ENCODE measurements at places on chromosomes 2 and 18. TPM values are rescaled to one million over a fixed set of nuclear protein-coding genes. Genes with fewer than 3 reads are reported as not detected.

DNA sequence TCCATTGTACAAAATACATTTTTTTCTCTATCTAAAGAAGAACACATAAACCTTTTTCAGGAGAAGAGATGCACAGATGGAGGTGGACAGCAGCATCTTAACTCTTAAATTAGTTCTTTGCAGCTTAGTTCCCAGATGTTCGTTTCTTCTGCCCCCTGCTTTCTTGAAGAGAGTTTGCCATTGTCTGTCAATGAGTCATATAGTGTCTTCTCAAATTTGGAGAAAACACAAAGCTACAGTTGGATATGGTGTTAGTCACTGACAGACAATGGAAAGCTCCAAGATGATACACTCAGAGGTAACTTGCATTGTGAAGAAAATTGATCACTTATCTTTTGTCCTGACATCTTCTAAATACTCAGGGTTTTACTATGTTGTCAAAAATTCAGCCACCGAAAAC is 48.8 kb upstream of the TMEFF2 start:
- peak; percentile 11 for DNase-seq

DNA sequence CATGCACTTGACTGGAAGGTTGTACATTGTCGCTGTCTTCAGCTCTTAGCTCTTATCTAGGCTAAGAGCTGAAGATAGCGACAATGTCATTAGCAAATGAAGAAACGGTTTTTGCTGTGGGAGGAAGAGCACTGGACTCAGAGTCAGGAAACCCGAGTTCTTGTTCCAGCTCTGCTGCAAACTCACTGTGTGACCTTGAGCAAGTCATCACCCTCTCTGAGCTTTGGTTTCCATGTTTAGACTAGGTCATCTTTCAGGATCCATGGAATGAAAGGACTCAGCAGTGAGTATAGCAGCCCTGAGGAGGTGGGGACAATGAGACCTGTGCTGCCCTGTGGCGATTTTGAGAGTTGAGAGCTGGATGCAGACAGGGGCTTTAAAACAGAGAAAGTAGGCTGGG is 85.3 kb downstream of the ASAP2 start:
- DNase-seq = no peak

DNA sequence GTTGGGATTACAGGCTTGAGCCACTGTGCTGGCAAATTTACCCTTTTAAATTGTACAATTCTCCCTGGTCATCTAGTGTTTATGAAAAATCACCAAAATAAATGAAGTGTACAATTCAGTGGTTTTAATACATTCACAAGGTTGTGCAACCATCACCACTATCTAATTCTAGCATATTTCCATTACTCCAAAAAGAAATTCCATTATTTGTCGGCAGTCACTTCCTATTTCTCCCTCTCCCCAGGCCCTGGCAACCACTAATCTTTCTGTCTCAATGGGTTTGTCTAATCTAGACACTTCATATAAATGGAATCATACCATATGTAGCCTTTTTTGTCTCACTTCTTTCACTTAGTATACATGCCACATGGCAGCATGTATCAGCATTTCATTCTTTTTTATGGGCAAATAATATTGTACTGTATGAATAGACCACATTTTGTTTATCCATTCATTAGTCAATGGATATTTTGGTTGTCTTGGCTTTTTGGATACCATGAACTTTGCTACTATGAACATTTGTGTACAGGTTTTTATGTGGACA is 12.6 kb upstream of the POLE4 start:
- DNase-seq = peak; percentile 56

DNA sequence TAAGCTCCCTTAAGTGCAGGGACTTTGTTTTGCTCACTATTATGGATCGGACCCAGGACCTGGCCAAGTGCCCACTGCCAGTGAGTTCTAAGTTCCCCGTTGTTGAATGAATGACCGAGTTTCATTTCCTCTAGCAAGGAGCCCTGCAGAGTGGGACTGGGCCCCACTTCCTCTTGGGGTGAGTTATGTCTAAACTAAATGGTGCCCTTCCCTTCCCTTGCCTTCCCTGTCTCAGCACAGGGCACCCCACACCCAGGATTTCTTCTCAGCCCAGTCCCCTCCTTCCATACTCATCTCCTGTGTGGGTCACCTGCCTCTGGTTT is 195.3 kb upstream of the HS6ST1 start:
- no peak for DNase-seq

GRCh38 chr18:66393463-66393862 is 210.4 kb downstream of the CDH19 start:
- no peak for DNase-seq

DNA sequence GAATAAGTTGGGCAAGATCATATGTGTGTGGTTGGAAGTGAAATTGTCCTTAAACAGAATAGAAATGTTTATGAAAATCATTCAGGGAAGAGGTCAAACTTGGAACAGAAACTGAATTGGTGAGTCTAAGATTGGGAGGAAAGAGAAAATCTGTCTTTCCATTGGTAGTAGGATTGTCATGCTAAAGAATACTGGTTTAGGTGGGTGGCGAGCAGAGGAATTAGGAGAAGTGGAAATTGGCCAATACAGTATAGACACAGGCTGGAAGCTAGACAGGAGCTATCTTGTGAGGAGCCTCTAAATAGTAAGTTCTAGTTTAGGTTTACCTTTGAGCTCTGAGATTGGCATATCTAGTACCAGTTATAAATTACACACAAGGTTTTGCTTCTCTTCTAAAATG is 80.9 kb upstream of the KYNU start:
- no peak for DNase-seq

GRCh38 chr2:229474125-229474524 is 203.0 kb upstream of the PID1 start:
- no peak for DNase-seq

- no peak for DNase-seq
These were observed 228.6 kb upstream of the PXDN start for GRCh38 chr2:1972948-1973347.

DNA sequence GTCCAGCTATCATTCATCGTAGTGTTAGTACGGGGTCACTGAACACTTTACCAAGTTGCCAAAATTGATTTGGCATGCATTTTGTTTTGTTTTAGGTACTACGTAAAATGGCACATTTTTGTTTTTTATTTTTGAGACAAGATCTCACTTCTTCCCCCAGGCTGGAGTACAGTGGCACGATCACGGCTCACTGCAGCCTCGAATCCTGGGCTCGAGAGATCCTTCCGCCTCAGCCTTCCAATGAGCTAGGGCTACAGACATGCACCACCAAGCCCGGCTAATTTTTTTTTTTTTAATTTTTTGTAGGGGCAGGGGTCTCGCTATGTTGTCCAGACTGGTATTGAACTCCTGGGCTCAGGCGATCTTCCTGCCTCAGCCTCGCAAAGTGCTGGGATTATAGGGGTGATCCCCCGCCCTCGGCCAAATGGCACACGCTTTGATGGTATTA is 786 bp downstream of the TAF1B start:
- DNase-seq = peak; percentile 59

DNA sequence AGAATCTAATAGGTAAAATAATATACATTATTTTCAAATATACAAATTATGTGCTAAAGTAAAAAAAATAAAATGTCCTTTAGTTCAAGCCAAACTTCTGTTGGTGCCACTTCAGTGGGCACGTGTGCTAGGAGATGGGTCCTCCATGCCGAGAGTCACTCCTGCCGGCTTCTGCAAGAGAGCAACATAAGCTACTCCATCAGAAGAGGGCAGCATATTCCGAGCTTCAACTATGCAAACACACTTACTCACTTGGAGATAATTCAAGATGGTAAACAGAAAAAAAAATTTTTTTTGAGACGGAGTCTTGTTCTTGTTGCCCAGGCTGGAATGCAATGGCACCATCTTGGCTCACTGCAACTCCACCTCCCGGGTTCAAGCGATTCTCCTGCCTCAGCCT is 24.4 kb downstream of the CNOT11 start:
- peak; percentile 53 for DNase-seq

DNA sequence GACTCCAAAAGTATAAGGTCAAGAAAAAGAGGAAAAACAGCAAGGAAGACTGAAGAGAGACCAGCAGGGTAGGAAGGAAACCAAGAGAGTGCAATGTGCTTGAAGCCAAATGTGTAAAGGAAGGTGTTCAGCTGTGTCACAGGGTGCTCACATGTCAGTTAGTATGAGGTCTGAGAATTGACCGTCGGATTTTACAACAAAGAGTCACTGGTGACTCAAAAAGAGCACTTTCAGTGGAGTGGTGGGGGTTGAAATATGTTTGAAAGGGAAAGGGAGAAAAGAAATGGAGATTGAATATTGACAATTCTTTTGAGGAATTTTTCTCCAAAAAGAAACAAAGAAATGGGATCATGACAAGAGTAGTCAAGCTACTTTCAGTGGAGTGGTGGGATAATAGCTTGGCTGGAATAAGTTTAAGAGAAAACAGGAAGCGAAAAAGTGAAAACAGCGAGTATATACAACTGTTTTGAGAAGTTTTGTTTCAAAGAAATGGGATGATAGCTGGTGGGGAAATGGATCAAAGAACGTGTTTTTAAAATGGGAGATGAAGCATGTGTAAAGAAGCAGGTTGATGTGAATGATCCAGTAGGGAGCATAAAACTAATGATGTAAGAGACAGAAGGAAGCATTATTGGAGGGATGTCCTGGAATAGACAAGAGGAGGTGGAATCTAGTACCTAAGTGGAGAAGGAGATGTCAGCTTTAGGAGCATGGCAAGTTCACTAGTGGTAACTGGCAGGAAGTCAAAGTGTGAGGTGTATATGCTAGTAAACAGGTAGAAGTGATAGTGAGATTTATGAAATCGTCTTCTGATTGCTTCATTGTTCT is 3.6 kb upstream of the TSPYL6 start:
- no peak for DNase-seq

GRCh38 chr2:125341353-125341752 is 1314.6 kb upstream of the GYPC start:
- DNase-seq = no peak

DNA sequence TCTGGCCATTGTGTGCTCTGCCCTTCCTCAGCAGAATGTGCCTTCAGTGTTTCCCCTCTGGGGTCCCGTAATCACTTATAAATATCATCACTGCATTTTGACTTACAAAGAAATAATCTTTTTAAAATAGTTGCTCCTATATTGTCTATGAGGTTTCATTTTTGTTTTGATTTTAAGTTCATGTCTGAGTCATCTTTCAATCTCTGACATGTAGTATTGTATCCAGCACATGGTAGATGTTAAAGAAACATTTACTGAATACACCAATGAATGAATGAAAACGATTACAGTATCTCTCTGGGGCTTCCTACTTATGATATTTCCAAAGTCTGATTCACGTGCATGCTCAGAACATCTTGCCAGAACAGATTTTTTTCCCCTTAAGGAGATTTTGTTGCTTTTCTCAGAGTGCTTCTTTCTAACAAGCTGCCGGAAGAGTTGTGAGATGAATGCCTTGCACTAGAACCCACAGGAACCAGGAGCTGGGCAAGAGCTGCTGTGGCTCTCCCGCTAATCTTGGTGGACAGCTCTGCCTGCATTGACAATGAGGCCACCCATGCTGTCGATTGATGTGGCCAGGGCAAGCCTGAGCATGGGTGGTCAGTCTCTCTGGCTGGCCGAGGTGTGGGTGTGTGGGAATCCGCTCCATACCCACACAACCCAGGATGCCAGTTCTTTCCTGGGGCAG is 199.4 kb downstream of the CYRIA start:
- DNase-seq = no peak

DNA sequence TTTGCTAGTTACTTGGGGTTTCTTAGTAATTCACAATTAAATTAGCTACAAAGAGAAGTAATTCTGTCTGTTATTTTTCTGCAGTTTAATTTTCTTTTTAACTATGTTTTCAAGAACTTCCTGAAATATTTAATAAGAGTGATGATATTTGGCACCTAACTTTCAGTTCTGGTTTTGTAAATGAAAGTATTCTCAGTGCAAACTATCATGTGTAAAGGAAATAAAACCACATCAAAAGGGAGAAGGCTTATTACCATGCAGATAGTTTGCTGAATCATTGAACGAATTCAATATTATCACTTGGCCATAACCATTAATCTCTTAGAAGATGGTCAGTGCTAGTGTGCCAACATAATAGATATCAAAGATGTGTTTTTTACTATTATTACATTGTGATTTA is 29.2 kb downstream of the DYTN start:
- no peak for DNase-seq

DNA sequence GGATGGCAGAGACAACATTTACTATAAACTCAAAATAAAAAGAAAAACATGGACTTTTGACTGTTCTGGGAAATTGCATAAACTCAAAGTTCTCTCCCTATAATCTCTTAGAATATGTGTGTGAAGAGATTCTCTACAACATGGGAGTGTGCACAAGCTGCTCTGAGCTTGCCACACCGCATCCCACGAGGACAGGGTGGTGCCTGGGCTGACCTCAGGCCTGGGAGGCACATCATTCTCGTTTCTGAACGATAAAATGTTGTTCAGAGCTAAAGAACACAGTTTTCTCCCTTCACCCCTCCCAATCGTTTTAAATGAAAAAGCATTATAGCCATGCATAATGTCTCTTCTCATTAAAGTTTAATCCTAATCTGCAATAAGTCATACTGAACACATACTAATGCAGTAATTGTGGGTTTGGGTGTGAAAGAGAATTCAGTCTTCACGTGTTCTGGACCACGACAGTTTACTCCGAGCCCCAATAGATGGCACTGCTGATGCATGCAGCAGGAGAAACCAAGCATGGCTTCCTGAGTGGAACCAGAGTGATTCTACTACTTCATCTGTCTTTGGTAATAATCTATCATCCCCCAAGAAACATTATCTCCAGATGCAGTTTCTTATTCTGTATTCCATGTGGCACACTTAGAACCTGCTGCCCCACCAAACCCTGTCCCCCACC is 46.9 kb upstream of the LAMA1 start:
- DNase-seq = no peak

DNA sequence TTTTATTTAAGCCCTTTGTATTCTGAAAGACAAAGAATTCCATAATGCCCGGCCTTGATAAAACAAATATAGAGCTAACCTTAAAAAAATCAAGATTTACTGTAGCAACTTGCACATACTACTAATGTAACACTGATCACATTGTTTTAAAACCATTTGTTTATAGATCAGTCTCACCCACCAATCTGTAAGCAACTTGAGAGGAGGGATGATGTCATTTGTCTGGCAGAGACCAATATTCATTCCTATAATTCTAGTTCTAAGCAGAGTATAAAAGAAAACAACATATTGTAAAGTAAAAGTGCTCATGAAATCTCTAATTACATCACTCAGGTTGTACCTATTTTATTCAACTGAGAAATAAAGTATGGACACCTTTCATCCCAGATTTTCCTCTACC is 380.6 kb downstream of the TGIF1 start:
- DNase-seq = peak; percentile 24

GRCh38 chr18:8984131-8984721 is 118.3 kb upstream of the NDUFV2 start:
- DNase-seq = no peak

- DNase-seq = no peak
These were observed 79.1 kb downstream of the FAM168B start for GRCh38 chr2:131014141-131014540.

POTEC gene
- not detected for total RNA-seq

MYO7B gene
- under 0.01 TPM for total RNA-seq

TEKT4 gene
- not detected for total RNA-seq

KIF1A gene
- not detected for total RNA-seq

ASXL3 gene
- total RNA-seq = 0.66 TPM

FOXI3 gene
- total RNA-seq = not detected

NGEF gene
- under 0.01 TPM for total RNA-seq

CCDC138 gene
- 4.1 TPM for total RNA-seq
